ENCODE measurements at places on chromosomes 3 and 15.

GRCh38 chr3:171186383-171186782 lies 159.9 kb upstream of the SLC2A2 start:
- no peak for DNase-seq

DNA sequence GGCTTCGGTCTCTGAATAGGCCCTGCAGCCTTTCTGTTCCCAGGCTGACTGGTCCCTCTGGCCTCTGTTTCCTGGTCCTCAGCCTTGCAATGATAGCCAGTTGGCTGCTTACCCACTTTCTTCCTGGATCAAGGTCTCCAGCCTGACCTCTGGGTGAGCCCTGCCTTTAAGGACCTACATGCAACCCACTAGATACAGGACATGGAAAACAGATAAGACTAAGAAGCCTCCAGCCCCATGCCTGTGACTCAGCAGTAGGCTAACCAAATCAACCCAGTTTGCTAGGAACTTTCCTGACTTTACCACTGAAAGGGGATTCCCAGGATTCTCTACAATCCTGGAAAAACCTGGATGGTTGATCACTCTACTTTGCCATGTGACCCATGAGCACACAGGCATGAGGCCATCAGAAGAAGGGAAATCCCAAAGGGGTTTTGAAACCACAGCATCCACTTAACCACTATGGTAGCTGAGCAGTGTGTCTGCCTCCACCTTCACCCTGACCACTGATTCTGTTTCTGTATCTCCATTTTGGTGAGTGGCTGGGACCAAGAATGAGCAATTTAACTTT lies 188.1 kb downstream of the CHST2 start:
- no peak for DNase-seq

GRCh38 chr15:78063970-78064385 lies 13.5 kb downstream of the TBC1D2B start:
- DNase-seq, result no peak

- no peak for DNase-seq
These were observed 111.1 kb downstream of the SNRPN start for GRCh38 chr15:25065876-25066275.

- DNase-seq, result no peak
These were observed 1.2 kb downstream of the KLF13 start for GRCh38 chr15:31327669-31328427.

DNA sequence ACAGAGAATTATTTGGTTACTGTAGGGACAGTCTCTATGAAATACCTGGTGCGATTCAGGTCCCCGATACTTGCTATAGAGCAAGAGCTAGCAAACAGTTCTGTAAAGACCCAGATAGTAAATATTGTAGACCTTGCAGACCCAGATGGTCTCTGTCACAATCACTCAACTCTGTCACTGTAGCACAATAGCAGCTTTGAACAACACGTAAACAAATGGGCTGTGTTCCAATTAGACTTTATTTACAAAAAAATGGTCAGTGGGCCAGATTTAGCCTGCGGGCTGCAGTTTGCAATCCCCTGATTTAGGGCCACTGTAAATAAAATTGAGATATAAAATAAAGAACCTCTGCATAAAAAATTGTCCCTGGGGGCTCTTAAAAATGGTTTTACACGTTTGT lies 127.7 kb downstream of the SV2B start:
- no peak for DNase-seq

GRCh38 chr3:133983126-133983525 lies 46.6 kb downstream of the SLCO2A1 start:
- DNase-seq, result no peak

- no peak for DNase-seq
These were observed 670 bp upstream of the ATP13A3 start for GRCh38 chr3:194487289-194488054.

- DNase-seq, result no peak
These were observed 38.6 kb downstream of the ZBTB11 start for GRCh38 chr3:101638261-101638745.

DNA sequence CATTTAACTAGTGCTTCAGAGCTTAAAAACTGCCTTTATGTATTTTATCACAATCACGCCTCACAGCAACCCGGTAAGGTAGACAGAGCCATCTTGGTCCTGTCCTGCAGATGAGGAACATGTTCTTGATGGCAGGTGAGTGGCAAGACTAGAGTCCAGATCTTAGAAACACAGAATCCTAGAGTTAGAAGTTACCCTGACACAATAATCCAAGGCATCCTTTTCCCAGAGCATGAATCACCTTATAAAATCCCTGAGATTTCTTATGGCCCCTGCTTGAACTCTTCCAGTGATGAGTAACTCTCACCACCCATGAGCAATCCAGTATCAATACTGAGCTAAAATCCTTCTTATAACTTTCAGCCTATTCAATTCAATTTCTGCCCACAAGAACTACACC lies 16.9 kb downstream of the POPDC2 start:
- DNase-seq, result no peak

DNA sequence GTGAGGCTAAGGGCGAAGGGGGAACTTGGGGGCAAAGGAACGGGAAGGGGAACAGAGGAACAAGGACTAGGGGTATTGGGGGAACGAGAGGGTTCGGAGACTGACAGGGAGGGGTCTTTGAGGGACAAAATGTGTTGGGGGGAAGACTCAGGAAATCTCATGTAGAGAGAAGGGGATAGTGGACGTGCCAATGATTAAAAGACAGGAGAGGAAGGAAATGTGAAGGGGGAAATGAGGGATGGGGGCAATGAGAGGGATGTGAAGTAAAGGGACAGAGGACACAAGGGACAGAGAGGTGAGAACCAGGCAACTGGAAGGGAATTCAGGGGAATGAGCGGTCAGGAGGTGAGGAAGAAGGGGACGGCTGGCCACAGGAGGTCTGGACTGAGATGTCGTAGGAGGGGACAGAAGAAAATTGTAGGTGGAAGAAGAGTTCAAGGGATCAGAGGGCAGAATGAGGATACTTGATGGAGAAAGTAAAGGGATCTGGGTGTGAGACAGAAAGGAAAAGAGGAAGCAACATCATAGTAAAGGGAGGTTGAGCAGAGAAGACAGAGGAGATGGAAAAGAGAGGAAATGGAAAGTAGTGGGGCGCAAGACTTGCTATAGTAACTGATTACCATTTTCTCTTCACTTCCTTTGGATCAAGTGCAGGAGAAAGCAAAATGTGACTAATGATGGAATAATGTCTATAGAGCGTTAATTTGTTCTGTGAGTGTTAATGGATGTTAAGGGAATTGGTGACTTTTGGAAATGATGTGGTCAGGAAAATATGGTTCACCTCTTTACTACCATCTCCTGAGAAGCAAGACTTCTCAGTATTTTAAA lies 749 bp downstream of the RAB8B start:
- DNase-seq, result no peak

DNA sequence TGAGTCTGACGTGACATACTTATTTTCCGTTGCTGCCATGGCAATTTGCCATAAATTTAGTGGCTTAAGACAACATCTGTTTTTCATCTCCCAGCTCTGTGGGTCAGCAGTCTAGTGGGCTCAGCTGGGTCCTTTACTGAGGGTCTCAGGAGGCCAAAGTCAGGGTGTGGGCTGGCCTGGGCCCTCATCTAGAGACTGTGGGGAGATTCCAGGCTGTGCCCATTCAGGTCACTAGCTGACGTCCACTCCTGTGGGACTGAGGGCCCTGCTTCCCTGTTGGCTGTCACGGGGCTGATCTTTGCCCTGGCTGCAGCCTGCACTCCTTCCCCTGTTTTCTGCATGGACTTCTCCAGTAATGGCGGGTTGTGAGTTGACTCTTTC lies 19.1 kb downstream of the FGD5 start:
- no peak for DNase-seq

DNA sequence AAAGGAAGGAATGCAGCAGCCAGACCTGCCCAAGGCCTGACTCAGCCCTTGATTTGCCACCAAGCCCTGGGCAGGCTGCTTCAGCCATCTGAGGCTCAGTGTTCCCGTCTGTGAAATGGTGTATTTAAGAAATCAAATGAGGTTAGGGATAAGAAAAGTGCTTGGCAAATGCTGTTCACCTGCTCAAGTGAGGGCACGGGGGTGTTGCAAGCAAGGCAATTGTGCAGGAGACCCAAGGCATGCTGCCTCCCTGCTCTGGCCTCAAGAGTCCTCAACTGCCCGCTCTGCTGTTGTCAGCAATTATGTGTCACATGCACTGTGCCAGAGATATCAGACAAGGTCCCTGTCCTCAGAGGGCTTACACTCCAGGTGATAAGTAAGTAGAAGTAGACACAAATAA lies 101.8 kb downstream of the TPRA1 start:
- no peak for DNase-seq

- no peak for DNase-seq
These were observed 21.4 kb downstream of the FEM1B start for GRCh38 chr15:68298882-68299381.

- no peak for DNase-seq
These were observed 12.8 kb upstream of the KLF15 start for GRCh38 chr3:126370055-126370454.

- DNase-seq, result no peak
These were observed 627 bp downstream of the ACAD11 start for GRCh38 chr3:132659000-132659364.

Data from GM18507 (cell line).